ENCODE measurements at places on chromosomes 5 and 9. TPM values are rescaled to one million over a fixed set of nuclear protein-coding genes. Genes with fewer than 3 reads are reported as not detected.

Gene OBP2B
- total RNA-seq = not detected

Gene FAM81B
- total RNA-seq = not detected

DNA sequence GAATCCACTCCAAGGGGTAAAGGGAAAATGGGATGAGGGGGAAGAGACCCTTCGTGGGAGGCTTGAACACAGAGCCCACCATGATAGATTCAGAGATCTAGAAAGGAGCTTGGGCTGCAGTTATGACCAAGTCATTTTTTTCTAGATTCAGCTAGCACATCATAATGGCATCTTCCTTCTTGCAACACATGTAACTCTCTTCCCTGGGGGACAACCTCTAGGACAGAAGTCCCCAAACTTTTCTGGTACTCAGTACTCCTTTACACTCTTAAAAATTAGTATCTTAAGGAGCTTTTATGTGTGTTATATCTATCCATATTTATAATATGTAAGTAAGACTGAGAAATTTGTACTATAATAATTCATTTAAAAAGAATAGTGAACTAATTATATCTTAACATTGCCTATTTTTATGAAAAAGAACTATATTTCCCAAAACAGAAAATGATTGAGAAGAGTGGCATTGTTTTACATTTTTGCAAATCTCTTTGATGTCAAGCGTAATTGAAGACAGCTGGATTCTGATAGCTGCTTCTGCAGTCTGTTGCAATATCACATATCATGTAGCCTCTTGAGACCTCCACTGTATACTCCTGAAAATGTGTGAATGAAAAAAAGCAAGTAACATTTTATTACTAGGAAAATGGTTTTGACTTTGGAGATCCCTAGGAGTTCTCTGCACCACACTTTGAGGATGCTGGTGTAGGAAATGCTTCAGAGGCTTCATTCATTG lies 875 bp downstream of the ACO1 start:
- no peak for DNase-seq

GRCh38 chr9:137000177-137000930 lies 4.0 kb upstream of the CLIC3 start:
- DNase-seq = no peak

DNA sequence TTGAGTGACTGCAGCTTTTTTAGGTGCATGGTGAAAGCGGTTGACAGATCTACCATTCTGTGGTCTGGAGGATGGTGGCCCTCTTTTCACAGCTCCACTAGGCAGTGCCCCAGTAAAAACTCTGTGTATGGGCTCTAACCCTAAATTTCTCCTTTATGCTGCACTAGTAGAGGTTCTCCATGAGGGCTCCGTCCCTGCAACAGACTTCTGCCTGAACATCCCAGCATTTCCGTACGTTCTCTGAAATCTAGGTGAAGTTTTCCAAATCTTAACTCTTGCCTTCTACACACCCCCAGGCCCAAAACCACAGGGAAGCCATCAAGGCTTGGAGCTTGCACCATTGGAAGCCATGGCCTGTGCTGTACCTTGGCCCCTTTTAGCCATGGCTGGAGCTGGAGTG lies 1898.1 kb upstream of the NUDT12 start:
- no peak for DNase-seq

GRCh38 chr5:153813901-153814300 lies 224.8 kb downstream of the FAM114A2 start:
- DNase-seq = no peak

DNA sequence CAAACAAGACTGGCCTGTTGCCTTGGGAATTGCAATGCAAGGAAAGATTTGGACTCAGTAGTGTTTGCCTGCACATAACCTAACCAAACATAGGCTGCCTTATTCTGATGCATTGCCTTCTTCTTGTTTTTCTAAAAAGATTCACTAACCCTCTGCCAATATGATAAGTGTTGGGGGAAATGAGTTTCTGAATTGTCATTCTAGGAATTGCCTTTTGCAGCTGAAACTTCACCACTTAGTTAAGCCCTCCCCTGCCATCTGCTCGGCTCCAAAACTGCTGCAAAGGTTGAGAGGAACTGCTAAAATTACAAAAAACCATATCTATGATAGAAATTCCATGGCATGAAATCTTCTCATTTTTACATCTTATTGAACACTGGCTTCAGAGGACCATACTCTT lies 41.6 kb upstream of the SPATA31D4 start:
- no peak for DNase-seq

- no peak for DNase-seq
Measured at GRCh38 chr5:2840372-2840915, 89.0 kb upstream of the IRX2 start.

GRCh38 chr5:149056616-149057165 lies 6.2 kb downstream of the SH3TC2 start:
- peak; percentile 82 for DNase-seq

DNA sequence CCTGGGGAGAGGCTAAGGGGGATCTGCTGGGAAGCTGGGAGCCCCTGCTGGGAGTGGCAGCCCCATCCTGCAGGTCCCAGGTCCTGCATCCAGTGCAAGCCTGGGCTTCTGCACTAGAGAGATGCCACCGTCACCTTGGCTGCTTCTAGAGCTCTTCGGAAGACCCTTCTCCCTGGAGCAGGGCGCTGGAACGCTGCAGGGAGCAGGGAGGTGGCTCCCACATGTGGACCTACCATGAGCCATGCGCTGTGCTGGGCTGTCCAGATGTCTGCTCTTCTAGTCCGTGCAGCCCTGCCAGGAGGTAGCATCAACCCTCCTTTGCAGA lies 90.9 kb upstream of the PHYKPL start:
- DNase-seq = no peak

GRCh38 chr5:128303593-128303992 lies 220.0 kb downstream of the SLC12A2 start:
- DNase-seq = no peak

DNA sequence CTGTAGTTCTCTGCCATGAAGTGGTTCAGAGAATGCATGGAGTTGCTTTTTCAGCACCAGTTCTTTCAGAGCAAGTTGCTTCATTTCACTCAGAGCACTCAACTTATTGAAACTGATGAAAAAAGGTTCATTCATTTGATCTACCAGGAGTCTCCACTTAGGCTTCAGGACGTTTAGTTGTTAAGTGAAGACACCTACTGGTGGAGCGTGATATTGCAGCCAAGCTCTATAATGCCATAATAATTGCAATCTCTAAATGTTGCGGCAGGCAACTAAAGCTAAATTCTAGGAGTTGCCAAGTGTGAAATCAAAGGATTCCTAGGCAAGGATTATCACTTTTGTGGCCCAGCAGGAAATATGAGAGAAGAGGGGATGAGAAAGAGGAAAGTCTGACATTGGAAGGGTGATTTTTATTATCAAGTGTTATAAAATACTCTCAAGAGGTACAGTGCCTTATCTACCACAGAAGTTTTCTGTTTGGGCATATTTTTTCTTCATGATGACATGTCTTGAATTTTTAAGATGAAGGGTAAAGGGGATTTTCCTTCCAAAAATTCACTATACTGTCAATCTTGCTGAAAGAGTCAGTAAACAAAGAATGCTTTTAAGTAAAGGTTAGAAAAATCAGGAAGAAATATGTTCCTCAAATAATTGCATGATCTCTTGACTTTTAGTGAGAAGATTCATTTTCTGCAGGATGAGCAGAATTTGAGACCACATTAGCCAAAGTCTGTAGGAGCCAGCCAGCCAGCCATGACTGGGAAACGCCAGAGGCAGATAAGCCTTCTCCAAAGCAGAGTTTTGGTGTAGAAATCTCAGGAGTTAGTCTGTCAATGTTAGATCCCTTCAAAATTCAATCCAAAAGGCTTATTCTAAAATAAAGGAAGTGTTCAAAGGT lies 83.4 kb downstream of the SH3PXD2B start:
- DNase-seq = peak; percentile 85
